ENCODE measurements at places on chromosomes 2 and 18.
A peak's percentile ranks its signal among the peaks of the same experiment; 100 is the strongest.

DNA sequence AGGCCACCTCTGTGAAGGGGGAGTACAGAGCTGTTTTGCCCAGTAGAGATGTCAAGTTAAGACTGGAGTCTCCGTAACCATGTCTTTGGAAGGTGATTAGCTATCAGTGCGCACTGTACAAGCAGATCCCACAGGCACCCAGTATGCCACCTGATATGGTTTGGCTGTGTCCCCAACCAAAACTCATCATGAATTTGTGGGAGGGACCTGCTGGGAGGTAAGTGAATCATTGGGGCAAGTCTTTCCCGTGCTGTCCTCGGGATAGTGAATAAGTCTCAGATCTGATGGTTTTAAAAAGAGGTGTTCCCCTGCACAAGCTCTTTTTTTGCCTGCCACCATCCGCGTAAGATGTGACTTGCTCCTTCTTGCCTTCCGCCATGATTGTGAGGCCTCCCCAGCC is 90.2 kb downstream of the ACTR2 start:
- DNase-seq: no peak

DNA sequence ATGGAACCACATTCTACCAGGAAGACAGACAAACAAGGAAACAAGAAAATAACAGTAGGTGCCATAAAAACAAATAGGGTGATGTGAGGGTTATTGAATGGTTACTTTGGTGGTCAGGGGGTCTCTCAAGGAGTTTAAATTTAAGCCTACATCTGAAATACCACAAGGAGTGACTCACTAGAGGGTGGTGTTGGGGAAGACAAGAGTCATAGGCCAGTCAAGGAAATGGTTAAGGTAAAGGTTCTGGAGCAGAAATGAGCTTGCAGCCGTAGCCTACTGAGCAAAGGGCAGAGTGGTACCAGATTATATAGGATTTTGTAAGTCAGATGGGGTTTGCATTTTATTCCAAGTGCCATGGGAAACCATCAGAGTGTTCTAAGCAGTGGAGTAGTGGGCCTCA is 135.6 kb upstream of the DAPL1 start:
- DNase-seq: no peak

DNA sequence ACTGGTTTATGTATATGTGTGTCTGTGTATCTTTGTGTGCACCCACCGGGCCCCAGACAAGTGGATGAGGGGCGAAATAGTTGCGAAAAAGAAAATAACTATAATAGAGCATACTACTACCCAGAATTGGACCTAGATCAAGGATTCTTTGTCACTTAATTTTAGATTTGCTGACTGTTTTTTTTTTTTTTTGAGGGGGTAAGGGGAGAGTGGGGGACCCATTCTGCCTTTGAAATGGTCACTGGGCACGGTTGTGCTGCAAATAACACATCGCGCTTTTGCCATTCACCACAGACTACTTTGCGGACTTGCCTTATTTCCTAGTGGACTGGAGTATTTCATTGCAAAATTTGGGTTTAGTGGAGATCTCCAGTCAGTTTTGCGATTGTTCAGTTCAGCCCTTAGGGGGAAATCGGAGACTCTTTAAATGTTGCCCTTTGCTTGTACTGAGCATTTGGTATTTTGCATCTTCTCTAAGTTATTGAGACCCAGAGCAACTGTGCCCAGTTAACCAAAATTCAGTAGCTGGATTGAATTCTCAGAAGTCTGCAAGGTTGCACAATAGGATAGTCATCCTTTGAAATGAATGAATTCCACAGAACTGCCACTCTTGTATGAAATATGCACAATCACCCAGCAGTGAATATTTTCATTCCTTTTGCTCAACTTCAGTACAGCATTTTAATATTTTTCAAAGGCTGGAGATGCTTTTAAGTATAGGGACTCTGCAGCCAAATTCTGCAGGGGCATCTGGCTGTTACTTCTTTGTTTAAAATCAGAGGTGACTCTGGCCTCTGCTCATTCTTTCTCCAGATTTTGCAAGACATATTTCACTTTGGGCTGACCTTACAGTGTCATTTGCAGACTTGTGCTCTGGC is 2.9 kb downstream of the TRIB2 start:
- no peak for DNase-seq

DNA sequence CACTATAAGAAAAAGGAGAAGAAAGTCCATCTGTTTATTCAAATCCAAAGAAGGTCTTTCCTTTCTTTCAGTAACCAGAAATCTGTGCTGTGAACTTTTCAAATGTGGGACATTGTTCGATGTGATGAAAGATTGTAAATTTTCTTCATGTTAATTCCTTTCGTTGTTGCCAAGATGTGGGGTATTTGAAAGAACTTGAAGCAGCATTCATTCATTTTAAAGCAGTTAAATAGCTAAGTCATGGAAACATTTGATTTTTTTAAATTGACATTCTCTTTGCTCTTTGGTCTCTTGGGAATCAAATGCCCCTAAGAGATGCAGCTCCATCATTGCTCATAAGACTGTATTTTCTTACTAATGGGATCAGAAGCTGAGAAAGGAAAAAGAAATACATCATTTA is 93.7 kb upstream of the EHBP1 start:
- DNase-seq: no peak

GRCh38 chr18:36406805-36407204 is 109.3 kb downstream of the FHOD3 start:
- DNase-seq: no peak

- no peak for DNase-seq
These were observed 10.2 kb downstream of the FECH start for GRCh38 chr18:57576316-57576715.

DNA sequence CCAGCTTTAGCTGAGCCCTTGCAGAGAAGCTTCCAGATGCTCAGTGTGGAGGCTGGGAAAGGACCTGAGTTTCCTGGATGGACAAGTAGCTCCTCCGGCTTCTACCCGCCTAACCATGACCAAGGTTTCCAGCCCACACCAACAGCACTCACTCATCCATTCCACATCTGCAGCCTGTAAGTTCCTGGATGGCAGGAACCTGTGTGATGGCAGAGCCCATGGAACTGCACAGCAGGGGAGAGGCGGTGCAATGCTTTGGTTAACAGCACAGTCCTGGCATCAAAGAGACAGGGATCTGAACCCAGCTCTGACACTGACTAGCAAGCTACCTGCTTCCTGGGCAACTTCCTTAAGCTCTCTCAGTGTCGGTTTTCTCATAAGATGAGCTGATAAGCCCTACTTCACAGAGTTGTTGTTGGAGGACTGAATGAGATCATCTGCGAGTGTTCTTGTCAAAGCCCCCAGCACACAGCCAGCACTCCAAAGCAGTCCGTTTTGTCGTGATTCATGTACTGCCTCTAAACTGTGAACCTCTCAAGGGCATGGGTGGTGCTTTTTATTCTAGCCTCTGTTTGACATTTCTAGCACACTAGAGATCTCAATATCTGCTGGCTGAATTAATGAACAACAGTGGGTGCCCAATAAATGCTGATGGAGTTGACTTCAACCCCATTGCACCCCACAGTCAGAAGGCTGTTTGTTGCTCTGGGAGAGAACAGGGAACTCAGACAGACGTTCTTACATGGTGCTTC is 41.6 kb upstream of the OTOF start:
- DNase-seq: no peak

DNA sequence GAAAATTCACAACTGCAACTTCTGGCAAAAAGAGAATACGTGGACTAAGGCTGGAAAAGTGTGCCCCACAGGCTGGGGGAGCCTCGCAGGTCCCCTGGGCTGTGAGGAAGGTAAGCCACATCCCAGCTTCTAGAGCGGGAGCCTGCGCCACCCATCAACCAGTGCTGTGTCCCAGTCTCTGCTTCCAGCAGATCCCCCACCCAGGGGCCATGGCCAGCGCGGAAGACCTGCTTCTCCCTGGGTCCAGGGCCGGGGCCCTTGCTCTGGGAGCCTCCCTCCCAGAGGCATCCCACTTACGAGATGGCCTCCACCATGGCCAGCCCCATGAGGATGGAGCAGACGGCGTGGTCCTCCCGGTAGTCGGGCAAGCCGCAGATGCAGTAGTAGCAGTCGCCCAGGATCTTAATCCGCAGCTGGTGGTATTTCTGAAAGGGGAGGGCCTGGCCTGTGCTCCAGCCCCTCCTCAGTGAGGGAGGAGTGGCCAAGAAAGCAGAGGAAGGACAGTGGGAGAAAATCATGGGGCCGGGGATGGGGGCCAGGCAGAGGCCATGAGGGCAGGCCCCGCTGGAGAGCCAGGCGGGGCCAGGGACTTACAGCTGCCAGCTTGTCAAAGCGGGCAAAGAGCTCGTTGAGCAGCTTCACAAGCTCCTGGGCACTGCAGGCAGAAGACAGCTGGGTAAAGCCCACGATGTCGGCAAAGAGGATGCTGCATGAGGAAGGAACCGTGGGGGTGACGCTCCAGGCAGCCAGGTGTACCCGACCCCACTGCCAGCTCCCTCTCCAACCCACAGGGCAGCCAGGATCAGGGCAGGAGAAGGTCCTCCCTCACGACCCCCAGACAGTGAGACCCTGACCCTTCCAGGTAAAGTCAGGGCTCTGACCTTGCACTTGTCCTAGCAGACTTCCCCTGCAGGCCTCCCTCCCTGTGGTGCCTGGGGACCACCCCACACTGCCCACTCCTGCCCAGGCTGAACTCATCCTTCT is 48.0 kb downstream of the CENPO start:
- DNase-seq: peak; percentile 26

- peak; percentile 50 for DNase-seq
These were observed 25.9 kb downstream of the CD28 start for GRCh38 chr2:203732092-203732952.

- no peak for DNase-seq
These were observed 38.4 kb upstream of the GAREM1 start for GRCh38 chr18:32509111-32509510.

GRCh38 chr2:85786444-85786843 is 32.7 kb downstream of the ATOH8 start:
- DNase-seq: no peak

Measured in left hindlimb (tissue), 1 donor.